ENCODE measurements at places on chromosomes 5 and 9.

- no peak for ATAC-seq
These were observed 77.0 kb upstream of the STARD4 start for GRCh38 chr5:111589316-111589715.

GRCh38 chr9:117678871-117679270 is 25.3 kb upstream of the TLR4 start:
- ATAC-seq = no peak

GRCh38 chr5:87139795-87140194 is 127.9 kb upstream of the RASA1 start:
- no peak for ATAC-seq

- ATAC-seq = no peak
These were observed 209.7 kb upstream of the NUDT12 start for GRCh38 chr5:103772248-103772647.

DNA sequence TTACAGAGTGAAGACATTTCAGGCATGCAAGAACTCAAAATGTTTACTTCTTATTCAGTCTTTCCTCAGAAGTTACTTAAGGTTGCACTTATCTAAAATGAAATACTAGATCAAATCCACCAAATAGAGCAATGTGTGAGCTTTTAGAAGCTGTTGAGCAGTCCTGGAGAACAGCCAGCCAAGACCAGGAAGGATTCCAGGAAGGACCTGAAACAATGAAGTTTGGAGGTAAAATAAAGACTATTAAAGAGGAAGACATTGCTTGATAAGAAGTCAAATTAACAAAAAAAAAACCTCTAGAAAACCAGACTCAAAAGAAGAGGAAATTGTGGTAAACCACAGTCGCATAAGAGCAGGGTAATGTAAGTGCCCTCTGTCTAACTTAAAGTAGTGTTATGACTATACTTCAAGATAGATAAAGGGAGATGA is 156.2 kb upstream of the S1PR3 start:
- ATAC-seq = peak; percentile 77

DNA sequence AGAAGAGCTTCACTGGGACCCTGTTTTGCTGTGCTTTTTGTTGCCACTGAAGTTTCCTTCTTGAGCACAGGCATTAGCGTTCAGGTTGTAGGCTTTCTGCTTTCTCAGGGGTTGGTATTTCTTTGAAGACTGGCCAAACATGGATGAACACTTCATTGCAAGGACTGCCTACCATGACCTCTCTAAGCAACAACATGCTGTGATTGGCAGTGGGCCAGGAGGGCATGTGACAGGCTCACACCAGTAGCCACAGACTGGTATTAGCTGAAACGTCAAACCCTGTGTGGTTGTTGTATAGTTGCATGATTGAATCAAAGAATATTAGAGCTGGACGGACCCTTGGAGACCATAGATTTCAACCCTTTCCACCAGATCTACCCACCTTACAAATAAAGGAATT is 20.0 kb upstream of the MLANA start:
- no peak for ATAC-seq

- ATAC-seq = peak; percentile 98
These were observed 162.7 kb downstream of the ZNF608 start for GRCh38 chr5:124583469-124584350.

DNA sequence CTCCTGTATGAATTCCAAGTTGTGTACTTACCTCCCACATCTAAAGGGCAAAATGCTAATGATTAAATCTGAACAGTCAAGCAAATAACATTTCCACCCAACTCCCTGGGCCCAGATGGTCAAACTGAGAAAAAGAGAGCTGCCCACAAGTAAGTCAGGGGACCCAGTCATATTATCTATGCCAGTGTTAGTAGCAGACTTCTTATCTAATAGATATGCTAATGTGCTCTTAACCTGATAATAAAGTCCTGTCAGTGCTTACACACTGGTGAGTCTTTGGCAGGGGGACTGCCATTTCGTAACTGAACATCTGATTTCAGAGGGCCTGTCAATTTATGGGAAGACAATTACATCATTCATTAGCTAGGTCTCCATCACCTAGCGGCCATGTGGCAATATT is 292.3 kb upstream of the WWC1 start:
- no peak for ATAC-seq

- ATAC-seq = no peak
These were observed 328.8 kb downstream of the PRELID2 start for GRCh38 chr5:145506185-145506850.

- ATAC-seq = no peak
These were observed 424.1 kb upstream of the ACTBL2 start for GRCh38 chr5:57906671-57907070.

DNA sequence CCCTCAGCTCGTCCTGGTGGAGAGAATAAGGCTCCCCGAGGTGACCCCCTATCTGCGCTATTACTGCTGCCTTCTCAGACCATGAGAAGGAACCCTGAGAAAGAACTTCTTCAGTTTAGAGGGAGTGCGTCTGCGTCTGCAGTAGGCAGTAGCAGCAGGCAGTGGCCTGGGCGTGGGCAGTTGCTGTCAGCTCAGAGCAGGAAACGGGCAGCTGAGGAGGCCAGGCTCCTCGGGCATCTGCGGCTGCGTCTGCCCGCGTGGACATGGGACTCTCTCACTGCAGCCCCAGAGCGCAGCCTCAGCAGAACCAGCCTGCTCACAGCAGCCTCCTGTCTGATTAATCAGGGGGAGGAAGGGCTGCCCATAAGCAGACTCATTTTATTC is 49.8 kb upstream of the FCN1 start:
- ATAC-seq = no peak

All from stimulated activated memory B cell treated with anti-CD40 and anti-IgM and Interleukin-4, amounts not matched to agents 10 μg/mL and 1 μg/mL and 100 μg/mL, for 72 hours (primary cell).